Stimulated activated CD4-positive, alpha-beta T cell treated with anti-CD3 and anti-CD28 coated beads, TNF-alpha, amount 100 ng/mL, for 1 hour (primary cell): ENCODE measurements at places on chromosomes 6 and 20.

DNA sequence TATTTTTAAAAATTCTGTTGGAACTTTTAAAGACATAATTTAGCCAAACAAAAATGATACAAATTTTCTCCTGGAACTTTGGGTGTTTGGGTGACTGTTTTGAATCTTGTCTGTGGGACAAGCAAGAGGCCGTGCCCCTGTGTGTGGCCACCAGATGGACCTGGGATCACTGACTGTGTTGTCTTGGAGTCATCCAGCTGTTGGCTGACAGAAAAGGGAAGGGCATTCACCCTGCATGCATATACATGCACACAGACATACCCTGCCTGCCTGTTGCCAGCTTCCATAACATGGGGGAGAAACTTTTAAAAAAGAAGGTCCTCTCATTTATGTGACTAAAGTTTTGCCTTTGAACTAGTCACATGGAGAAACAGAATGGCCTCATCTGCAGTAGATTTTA lies 72.7 kb downstream of the BLOC1S5 start:
- DNase-seq = no peak

DNA sequence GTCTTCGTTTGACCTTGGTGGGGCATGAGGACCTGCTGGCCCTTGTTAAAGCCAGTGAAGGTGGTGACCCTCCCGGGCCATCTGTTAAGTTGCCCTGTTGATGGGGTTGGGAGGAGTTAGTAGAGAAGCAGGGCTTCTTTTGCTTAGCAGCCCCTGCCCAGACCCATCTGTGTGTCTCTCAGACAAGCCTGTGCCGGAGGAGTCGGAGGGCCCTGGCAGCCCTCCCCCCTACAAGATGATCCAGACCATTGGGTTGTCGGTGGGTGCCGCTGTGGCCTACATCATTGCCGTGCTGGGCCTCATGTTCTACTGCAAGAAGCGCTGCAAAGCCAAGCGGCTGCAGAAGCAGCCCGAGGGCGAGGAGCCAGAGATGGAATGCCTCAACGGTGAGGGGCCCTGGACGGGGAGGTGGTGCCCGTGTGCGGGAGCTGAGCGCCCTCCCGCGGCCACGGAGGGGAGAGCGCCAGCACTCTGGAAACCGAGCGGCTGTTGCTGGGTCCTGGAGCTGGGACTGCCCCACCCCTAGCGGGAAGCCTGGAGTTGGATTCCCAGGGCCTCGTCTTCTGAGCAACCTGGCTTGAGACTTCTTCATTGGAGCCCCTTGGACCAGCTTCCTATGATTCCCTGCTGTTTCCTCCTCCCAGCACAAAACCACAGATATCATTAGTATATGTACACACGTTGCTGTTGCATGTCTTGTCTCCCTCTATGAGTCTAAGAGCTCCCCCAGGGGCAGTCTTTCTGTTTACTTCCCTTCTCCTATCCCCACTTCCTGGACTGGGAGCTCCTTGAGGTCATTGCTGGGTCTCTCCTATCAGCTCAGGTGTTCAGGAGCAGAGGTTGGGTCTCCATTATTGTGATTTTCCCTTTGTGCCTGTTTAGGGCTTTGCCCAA lies 27.6 kb upstream of the SRF start:
- peak; percentile 35 for DNase-seq

DNA sequence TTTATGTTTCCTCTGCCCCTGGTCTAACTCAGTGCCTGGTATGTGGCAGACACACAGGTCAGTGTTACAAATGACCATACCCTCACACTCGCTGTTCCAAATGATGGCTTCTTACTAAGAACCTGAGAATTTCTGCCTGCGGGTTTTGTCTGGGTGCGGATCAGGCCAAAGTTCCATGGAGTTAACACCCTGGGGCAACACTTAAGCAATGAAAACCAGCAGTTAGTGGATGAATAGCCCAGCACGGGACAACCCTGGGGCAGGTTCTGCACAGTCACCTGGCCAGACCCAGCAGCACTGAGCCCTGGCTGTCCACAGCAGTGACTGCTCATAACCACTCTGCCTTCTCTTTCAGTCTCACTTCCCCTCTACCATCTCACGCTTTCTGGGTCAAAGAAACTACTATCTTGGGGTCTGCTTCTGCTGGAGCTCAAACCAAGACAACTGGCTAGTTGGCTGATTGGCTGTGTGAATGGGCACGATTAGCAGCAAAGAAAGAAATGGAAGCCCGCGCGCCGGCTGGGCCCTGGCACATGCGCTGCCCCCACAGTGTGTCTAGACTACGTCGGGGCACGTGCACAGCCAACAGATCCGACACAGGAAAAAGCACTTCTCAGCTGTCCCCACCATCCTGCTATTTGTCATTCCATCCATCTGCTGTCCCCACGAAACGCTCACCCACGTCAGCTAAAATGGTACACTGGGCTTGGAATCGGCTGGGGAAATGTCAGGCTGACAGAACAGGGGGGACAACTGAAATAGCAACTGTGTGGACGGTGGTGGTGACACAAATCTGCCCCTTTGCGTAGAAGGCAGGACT lies 36.6 kb downstream of the MGME1 start:
- no peak for DNase-seq

- DNase-seq = no peak
These were observed 10.9 kb downstream of the FOXC1 start for GRCh38 chr6:1620504-1621069.

GRCh38 chr6:30167101-30167500 lies 3.8 kb downstream of the TRIM15 start:
- no peak for DNase-seq

DNA sequence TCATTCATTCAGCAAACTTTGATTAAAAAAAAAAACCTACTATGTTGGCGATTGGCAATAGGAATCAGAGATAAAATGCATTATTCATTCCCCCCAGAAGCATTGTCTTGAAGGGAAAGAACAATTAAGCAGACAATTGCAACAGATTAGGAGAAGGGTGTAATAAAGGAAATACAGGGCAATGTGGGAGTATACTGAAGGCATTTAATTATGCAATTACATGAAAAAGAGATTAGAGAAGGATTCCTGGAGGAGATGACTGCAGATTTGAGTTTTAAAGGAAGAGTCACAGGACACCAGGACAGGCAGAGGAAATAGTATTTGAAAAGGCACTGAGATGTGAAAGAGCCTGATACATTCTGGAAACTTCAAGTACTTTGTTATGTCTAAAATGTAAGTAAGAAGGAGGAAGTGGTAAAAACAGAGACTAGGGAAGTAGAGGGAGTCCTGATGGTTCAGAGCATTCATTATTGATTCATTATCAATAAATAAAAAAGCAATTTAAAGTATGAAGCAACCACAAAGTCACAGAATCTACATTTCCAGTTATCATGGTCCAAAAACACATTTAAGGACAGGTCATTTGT lies 43.7 kb downstream of the THEMIS start:
- no peak for DNase-seq

- DNase-seq = no peak
These were observed 1223.6 kb upstream of the GJE1 start for GRCh38 chr6:140909156-140909555.

DNA sequence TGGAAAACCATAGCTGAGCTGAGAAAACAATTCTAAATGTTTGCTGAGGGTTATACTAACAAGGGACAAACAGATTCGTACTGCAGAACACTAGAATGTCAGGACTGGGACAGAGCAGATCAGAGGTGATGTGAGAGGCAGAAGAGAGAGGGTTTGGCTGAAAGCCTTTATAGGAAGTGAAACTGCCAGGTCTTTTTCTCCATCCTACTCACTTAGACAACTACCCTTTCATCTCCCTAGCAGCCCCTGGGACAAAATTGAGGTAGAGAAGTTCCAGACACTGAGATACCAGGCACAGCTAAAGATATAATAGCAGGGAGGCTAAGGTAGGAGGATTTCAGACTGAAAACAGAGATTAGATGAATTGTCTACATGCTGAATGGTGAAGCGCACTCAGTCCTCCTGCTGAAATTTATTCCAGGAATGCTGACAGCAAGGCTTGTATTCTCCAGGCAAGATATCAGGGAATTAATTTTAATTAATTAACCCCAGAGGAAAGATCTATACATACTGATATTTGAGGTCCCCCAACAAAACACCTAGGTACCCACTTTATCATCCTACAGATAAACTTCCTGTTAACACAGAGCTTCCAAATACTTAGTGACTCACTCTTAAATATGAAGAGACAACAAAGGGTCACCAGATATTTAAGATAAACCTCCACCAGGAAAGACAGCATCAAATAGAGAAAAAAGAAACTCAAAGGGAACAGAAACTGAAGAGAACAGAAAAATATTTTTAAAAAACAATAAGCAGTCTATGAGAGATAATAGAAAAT lies 12.6 kb upstream of the EIF2S2 start:
- DNase-seq = no peak

DNA sequence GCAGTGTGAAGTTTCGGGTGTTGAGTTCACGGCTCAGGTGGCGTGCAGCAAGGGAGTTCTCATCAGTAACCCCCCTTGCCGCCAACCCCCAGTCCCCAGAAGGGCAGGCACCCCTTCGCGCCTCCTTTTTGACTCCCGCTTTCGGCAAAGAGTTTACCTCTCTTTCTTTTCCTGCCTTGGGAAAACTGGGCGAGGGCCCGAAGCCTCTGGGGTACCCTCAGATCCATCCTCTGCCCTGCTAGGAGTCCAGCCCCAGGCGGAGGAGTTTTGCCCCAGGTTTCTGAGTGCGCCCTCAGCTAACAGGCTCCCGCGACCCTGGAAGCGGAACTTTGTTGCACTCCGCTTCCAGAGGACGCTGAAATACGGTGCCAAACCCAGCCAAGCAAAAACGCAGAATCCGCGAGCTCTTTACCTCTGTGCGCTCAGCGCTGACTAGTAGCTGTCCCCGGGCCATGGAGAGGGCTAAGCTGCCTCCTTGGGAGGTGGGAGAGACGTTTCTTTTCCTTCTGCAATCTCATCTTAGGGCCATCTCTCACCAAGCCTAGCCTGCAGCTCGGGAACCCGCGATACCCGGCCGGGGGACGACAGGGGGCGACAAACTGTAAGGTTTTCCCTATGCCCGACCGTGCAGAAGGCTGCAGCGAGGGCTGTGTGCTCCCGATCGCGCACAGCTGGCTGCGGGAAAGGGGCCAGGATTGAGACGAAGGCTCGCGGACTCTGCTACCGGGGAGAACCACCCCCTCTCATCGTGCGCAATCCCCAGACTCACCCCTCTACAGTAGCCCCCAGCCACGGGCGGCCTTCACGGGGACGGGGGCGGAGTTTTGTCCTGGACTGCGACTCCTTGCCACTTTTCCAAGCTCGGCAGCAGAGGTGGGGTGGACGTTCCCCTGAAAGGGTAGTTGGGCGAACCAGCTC lies 2.7 kb upstream of the PAX1 start:
- DNase-seq = no peak

- DNase-seq = no peak
These were observed 70.1 kb downstream of the RAMACL start for GRCh38 chr6:166516251-166516884.

GRCh38 chr20:32477594-32478512 lies 107.3 kb downstream of the NOL4L start:
- DNase-seq = no peak
